NCI-H187 treated with DMSO at 0.1 percent for 48 hours (cell line): ENCODE measurements at places on chromosomes 3 and 15.

DNA sequence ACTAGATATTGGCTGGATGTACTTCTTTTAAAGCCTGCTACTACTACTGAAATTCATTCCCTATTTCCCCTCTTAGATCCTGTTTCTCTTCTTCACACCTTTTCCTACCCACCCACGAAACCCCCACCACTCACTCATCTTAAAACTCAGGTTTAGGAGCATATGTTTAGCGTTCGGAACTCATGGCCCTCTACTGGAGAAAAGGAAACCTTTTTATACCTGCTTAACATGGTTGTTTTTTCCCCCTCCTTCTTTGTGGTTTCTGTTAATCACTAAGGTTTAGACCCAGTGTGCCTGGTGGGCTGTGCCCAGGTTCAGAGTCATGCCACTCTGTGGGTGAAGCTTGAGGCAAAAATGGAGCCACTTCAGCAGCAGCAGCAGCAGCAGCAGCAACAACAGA is 2.6 kb downstream of the ARID3B start:
- DNase-seq = no peak

GRCh38 chr3:33716227-33716626 is 1.8 kb downstream of the CLASP2 start:
- DNase-seq = no peak

DNA sequence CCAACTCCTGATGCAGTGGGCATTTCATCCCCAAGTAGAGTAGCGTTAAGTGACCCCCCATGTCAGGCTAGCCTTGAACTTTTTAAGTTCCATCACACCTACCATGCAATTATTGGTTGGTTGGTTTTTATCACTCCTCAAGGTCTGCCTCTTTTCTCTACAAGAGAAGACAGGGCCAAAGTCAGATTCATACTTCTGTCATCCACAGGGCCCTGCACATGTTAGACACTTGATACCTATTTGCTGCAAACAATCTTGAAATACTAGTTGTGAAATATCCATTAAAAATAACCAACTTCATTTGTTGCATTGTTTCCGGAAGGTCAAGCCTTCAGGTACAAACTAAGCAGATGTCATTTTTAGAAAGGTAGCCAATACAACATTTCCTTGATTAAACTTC is 1.2 kb downstream of the CMSS1 start:
- no peak for DNase-seq

DNA sequence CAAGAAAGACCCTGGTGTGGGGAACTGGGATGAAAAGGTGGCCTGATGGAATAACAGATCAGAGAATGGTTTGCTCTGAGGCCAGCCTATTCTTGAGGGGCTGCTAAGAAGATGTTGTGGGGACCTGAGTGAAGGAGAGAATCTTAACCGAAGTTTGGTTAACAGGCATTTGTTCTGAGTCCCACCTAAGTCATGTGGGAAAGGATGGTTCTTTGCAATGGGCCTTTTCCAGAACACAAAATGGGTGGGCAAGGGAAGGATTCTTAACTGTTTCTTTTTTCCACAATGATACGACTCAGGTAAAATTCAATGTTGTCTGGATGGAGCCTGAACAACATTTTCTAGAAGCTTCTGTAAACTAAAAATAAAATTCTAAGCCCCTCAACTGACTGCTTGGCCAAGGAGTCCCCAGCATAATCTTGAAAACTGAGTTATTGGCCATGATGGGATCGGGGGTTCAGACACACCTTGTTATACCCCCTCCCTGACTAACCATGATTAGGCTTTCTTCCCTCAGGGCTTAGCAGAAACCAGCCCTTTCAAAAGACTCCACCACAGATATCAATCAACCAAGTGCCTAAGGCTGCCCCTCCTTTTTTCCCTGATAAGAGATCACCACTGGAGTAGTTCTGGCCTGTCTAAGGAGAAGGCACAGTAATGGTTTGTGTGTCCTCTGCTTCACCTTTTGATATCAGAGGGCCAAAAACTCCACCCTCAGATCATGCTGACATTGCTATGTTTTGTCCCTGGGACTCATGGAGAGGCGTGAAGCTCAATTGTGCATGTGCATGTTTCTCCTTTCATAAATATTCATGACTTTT is 30.1 kb downstream of the SCN11A start:
- no peak for DNase-seq

DNA sequence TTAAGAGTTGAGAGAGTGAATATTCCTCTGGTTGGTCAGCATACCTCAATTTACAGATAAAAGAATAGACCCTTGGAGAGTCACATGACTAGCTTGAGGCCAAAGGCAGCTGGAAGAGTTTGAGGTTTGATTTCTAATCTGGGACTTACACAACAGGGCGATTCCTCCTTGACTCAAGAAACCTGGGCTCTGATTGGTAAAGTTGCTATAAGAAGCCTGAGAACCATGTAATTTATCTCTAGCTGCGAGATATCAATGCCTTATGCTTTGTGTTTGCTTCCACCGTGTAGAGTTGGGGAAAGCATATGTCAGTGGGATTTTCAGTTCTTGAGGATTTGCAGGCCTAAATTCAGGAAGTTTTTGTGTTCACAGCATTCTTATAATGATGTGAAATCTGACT is 206.0 kb downstream of the KLHL25 start:
- DNase-seq = no peak

- no peak for DNase-seq
Measured at GRCh38 chr3:192229866-192230265, 497.5 kb downstream of the FGF12 start.

GRCh38 chr3:182755308-182755707 is 38.0 kb upstream of the ATP11B start:
- DNase-seq = no peak

DNA sequence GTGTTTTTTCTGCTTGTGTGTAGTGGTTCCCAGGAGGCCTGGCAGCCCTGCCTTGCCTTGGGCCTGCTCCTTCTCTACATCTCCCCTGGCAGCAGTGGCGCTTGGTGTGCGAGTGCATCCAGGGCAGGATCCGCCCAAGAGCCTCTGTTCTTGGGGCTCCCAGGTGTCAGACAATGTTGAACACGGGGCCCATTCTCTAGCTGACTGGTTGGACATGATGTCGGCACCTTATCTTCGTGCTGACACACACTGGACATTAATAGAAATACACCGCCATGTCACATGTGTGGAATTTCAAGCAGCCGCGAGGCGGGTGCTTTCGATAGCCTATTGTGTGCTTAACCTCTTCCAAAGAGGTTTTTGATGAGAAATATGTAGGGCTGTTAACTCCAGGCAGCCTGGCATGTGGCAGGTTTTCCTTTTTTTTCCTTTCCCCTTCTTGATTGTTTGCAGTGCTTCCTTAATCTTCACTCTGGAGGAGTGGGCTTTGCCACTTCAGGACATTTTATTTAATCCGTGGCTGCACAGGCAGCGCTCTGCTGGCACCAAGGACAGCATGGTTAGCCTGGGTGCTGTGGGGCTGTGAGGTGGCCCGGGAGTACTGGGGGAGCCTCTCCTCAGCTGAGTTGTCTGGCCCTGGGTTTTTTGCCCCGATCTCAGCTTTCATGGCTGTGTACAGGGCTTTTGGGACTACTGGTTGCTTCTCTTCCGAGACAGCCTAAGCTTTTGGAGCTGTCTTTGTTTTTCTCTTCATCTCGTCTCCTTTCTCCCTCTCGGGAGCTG is 42.5 kb downstream of the CHCHD6 start:
- no peak for DNase-seq

GRCh38 chr3:46923559-46924350 is 46.2 kb downstream of the PTH1R start:
- no peak for DNase-seq

GRCh38 chr3:126918355-126918821 is 64.5 kb upstream of the PLXNA1 start:
- DNase-seq = no peak

DNA sequence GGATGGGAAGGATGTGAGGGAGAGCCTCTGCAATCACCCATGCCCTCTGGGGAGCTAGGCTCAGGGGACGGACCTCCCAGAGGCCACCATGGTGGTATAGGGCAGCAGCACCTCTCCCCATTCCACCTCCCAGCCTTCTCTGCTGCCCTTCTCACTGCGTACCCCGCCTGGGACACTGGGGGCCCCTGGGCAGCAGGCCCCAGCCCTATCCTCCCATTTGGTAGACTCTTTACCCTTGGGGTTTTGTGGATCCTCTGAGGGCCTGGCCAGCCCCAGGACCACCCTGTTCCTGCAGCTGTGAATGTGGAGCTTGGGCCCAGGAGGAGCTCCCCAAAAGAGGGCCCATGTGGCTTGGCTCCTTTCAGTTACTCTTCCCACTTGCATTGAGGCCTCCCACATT is 131.9 kb downstream of the DNAJB8 start:
- DNase-seq = no peak

DNA sequence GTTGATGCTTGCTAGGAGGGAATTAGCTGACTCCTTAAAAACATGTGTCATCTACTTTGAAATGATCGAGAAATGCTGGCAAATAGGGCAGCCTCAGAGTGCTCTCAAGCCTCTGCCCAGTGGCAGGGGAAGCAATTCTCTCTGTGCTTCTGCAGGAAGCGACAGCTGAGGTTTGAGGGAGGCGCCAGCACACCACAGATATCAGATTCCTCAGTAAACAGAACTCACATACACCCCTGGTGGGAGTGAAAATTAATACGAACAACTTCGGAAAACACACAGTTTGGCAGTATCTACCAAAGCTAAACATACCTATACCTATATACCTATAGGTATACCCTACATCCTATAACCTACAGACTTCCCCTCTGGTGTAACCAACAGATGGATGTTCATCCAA is 61.3 kb downstream of the NSMCE3 start:
- DNase-seq = peak; percentile 28

DNA sequence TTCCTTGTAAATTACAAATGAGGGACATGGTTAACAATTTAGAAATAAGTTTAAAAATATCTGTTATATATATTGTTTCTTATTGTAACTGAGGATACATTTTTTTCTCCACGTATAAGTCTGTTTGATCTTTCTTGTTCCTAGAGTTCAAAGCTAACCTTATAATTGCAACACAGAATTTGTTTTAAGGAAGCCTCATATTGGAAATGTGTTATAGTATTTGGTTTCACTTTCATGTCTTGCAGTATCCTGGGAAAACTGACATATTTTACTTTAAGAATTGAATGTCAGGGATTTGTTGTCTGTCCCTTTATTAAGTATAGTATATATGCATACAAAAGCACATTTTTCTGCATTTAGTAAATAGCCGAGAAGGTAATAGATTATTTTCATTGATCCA is 23.5 kb upstream of the NIT2 start:
- DNase-seq = no peak

GRCh38 chr3:52481819-52482521 is 13.2 kb upstream of the STAB1 start:
- DNase-seq = no peak
